ELF-1 (cell line): ENCODE measurements at places on chromosomes 2 and 18.

DNA sequence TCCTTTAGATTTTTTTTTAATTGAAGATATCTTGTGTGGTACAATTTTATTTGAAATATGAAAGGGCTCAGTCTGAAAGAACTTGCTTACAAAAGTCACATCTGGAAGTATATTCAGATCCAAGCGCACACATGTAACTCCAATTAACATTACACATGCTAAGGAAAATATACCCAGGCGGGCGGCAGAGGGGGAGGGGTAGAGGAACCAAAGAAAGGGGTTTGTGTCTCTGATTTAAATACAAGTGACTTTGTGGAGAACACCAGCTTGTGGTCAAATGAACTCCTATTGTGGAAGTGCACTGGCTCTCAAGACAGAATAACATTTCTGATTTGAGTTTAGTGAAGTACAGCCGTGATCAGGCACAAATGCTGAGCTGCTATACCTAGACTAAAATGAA is 280.2 kb upstream of the SOX11 start:
- DNase-seq: no peak

- DNase-seq: no peak
These were observed 3.4 kb downstream of the GEN1 start for GRCh38 chr2:17757321-17757720.

- no peak for DNase-seq
These were observed 36.3 kb downstream of the NCKAP1 start for GRCh38 chr2:183001948-183002347.

- no peak for DNase-seq
These were observed 125.6 kb upstream of the CDCA7 start for GRCh38 chr2:173229086-173229485.
